Daoy (cell line): ENCODE measurements at places on chromosomes 16 and 17. TPM values are rescaled to one million over a fixed set of nuclear protein-coding genes. Genes with fewer than 3 reads are reported as not detected.

GRCh38 chr16:68284847-68285246 is 20.5 kb downstream of the SLC7A6 start:
- DNase-seq, result no peak

DNA sequence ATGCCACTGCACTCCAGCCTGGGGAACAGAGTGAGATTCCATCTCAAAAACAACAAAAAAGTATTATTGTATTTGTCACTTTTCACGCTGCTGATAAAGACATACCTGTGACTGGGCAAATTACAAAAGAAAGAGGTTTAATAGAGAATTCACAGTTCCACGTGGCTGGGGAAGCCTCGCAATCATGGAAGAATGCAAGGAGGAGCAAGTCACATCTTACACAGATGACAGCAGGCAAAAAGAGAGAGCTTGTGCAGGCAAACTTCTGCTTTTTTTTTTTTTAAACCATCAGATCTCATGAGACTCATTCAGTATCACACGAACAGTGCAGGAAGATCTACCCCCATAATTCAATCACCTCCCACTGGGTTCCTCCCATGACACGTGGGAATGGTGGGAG is 41.5 kb upstream of the ETV4 start:
- no peak for DNase-seq

DNA sequence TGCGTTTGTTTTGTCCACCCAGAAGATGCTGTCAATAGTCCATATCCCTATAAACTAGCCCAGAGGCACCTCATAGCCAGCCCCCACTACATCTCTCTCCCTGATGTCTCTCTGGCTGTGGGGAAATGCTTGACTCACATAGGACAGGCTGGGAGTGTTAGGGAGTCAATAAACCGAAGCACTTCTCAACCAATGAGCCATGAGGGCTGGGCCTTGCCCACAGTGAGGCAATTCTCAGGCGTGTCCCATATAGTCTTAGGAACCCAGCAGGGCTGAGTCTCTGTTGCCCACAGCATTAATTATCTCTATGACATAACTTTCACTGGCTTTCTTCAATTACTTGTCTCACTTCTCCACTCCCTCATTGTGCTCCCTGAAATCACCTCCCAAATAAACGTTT is 387.3 kb upstream of the CDH11 start:
- peak; percentile 26 for DNase-seq

The NPB gene
- total RNA-seq, result 0.21 and 0.97 TPM in 2 replicates

The TMEM97 gene
- total RNA-seq, result 42.2 and 45.9 TPM in 2 replicates

The NATD1 gene
- total RNA-seq, result 0.83 and 0.86 TPM in 2 replicates
